Amniotic stem cell (primary cell): ENCODE measurements at places on chromosomes 7 and 10.

DNA sequence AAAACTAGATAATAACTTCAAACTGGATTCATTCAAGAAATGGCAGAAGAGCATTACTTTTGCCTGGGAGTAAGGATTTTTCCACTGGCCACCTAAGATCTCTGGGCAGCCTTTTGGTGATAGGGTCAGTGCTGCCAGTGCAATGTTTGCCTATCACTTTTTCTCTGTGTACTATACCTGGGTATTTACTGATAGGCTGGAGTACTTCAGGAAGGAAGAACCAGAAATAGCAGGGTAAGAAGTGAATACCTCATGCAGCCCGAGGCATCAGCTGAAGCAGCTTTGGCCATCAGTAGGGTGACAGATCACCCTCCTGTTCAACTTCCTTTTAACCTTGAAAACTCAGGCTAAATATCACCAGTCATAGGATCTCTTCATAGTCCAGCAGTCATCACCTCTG, 5.5 kb upstream of the PAPSS2 start:
- DNase-seq, result no peak

DNA sequence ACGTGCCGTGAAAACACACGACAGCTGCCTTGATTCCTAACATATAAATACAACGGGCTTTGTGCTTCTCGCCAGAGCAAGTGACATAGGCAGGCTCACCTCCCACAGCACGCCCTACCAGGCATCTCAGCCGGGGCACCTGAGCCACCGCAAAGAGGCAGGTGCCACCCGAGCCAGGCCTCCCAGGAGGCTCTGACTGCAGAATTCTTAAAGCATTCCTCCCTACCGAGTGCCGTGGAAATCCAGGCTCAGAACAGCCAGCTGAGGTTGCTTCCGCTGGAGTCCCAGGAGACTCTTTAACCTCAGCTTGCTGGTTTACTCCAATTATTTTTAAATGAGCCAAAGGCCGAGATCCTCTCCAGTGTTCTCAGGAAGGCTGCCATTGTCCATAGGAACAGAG, 206.5 kb downstream of the USP6NL start:
- DNase-seq, result no peak

GRCh38 chr7:139808427-139808826, 20.6 kb upstream of the TBXAS1 start:
- no peak for DNase-seq

GRCh38 chr7:98771519-98771918, 98.3 kb downstream of the TMEM130 start:
- DNase-seq, result no peak

DNA sequence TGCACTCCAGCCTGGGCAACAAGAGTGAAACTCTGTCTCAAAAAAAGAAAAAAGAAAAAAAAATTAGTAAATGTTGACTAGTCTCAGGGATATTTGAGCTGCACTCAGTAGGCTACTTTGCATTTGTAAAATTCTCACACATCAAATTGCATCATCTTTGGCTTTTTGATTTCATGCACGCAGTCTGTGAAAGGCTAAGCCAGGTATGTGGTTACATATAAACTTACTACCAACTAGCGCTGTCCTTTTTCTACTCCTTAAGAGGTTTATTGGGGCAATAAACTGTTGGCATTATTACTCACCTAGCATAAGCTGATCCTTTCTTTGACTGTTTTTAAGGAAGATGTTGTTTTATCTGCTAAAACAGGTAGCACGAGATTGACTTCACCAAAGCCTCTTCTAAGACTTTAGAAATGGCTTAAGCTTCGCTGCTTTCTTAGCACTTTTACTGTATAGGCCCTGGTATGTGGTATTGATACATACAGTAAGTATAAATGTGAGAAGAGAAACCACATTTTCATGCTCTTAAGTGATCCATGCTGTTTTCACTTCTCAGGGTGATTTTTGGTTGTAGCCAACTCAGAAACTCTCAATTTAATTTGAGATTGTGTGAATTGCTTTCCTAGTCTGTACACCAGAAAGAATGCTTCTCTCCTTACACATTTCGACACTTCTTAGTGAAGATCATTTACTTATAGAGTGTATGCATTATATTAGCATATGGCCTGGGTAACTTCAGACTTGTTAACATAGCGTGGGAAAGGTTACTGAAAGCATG, 323.9 kb downstream of the AUTS2 start:
- no peak for DNase-seq

GRCh38 chr10:7317786-7318446, 92.9 kb downstream of the SFMBT2 start:
- no peak for DNase-seq

DNA sequence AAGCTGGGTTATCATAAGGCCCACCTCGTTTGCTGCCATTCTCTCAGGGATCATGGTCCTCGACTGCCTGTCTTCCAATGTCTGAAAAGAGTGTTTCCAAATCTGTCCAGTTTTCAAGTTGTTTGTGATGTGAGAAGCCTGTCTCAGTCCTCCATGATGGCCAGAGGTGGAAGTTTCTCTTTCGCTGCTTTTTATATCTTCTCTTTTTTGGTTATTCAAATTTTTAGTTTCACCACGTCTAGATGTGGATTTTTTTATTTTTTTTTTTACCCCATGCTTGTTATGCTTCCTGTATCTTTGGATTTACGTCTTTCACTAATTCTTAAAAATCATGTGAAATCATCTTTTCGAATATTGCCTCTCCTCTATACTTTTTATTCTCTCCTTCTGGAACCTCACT, 6.1 kb upstream of the RBM33 start:
- no peak for DNase-seq

GRCh38 chr10:54094321-54094720, 706.7 kb downstream of the PCDH15 start:
- DNase-seq, result no peak

GRCh38 chr7:37552030-37552429, 103.4 kb upstream of the ELMO1 start:
- DNase-seq, result no peak

GRCh38 chr10:86782701-86783418, 26.4 kb downstream of the BMPR1A start:
- no peak for DNase-seq

DNA sequence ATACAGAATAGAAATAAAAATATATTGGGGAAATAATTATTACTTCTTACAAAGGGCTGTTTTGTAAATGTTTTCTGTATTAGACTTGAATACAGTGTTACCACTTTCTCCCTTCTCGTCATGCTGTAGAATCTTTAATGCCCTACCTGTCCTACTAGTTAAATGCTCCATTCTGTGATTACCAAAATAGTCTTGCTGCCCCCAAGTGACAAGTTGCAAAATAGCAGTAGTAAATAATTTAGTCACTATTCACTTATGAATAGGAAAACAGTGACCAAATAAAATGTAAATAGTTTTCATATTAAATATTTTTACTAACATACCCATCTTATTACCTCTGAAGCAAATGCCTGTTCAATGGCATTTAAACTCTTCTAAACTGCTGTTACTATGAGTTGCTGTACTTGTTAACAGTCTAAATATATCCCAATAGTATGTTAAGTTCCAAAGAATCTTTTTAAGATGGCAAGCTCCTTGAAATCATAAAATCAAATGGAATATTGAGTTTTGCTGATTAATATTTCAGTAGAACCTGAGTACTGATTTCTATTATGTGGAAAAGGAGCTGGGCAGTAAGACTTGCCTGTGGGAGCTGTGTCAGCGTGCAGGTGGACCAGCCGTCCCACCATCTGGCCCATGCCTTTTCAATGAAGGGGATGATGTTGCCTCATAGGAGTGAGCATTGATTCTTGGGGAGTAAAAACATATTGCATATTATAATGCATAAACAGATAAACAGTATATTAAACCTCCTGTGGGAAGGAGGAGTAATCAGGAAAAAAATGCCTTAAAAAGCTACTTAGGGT, 18.1 kb upstream of the OIT3 start:
- no peak for DNase-seq

GRCh38 chr7:156236936-156237599, 403.5 kb upstream of the RNF32 start:
- no peak for DNase-seq

GRCh38 chr7:122182081-122182480, 38.0 kb upstream of the AASS start:
- DNase-seq, result no peak

- no peak for DNase-seq
Observed at GRCh38 chr7:138207555-138207971, 131.3 kb downstream of the AKR1D1 start.

GRCh38 chr7:35004531-35005095, 32.7 kb downstream of the DPY19L1 start:
- DNase-seq, result no peak

GRCh38 chr10:113137941-113138685, 188.1 kb downstream of the TCF7L2 start:
- no peak for DNase-seq

GRCh38 chr7:151225948-151226510, 976 bp downstream of the ABCF2 start:
- no peak for DNase-seq

- DNase-seq, result no peak
Observed at GRCh38 chr10:76736815-76737618, 900.6 kb downstream of the KCNMA1 start.

DNA sequence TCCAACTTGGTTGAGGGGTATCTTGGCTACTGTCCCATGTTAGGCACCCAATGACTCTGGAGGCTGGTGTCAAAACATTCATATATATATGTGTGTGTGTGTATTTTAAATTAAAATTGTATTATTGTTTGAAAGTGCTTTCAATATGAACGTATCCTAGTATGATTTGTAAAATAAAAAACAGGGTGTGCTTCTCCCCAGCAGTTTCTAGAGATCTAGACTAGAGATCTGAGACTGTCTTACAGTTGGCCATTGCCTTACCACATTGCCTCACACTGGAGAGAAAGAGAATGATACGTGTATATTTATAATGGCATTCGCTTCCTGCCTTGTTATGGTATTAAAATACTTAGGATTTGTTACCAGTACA, 1.2 kb downstream of the BAG3 start:
- peak; percentile 49 for DNase-seq

DNA sequence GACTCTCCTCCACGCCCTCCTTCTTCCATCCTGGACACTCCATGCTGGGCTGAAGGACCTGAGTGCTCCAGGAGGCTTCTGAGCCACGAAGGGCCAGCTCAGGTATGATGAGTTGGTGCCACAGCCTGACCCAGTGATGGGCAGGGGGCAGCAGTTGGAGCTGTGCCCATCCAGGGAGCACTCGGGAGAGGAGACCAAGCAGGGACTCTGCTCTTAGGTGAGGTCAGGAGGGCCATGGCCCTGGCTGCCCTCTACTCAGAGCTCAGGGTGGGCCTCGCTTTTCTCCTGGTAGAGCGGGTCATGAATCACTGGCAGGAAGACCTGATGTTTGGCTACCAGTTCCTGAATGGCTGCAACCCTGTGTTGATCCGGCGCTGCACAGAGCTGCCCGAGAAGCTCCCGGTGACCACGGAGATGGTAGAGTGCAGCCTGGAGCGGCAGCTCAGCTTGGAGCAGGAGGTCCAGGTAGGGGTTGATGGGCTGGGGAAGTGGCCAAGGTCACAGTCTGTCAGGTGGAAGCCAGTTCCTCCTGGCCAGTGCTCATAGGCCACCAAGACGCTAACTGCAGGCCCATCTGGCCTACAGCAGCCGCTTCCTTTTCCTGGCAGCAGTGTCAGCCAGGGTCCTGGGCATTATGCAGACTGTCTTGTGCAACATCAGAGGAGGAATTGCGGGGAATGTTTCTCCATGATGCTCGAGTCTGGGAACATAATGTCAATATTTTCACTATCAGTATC, 50.8 kb downstream of the ALOX5 start:
- no peak for DNase-seq

DNA sequence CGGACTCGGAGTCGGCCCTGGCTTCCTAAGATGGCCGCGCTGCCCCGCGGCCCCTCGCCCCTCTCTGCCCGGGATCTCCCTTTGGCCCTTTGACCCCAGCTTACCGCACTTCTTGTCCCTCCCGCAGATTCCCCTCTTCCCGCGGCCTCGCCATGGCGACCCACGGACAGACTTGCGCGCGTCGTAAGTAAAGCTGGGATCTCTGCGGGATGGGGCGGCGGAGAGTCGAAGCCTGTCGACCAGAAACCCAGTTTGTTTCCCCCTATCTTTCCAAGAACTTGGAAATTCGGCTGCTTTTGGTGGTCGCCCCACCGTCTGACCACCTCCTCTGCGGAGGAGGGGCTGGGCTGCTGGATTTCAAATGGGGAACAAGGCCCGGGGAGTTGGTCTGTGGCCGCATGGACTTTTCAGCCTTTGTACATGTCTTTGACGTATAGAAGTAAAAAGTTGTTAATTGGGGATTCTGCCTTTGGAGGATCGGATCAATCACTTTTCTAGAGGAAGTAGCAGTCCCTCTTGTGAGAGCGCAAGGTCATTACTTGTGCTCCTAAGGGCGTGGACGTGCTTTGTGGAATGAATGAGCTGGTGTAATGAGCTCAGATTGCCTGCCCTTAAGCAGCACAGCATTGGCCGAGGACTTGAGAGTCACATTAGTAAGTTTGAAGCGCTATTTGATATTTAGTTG, 553 bp downstream of the VDAC2 start:
- DNase-seq, result peak; percentile 49

DNA sequence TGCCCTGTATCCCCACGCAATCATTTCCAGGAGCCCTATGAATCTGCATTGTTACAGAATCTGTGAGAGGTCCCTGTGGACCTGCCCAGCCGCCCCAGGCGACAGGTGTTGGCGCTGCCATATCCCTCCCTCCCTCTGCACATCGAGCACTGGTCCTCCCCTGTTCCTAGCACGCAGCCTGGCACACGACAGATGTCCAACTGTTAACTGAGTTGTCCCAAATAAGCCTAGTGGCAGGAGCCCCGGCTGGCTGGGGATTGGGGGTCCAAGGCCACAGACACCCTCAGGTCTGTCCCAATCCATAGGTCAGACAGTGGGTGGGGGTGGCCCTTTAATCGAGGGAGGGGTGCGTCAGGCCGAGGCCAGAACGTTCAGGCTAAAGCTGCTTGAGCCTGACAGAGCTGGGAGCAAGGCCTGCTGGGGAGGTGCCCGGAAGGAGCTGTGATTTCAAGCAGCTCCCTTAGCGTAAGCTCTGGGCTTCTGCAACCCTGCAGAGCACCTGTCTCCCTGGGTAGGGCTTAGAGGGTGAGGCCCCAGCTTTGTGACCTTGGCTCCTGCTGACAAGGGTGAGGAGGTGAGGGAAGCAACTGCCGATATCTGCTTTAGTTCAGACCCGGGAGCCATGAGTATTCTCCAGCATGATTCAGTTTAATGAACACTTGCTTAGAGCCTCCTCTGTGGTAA, 40.1 kb downstream of the ADRA2A start:
- DNase-seq, result no peak

- no peak for DNase-seq
Observed at GRCh38 chr7:884191-885003, 8.0 kb downstream of the GET4 start.

- no peak for DNase-seq
Observed at GRCh38 chr7:130293521-130293920, 560 bp downstream of the CPA4 start.
